ENCODE measurements at places on chromosomes 16 and 17.
A peak's percentile ranks its signal among the peaks of the same experiment; 100 is the strongest.

DNA sequence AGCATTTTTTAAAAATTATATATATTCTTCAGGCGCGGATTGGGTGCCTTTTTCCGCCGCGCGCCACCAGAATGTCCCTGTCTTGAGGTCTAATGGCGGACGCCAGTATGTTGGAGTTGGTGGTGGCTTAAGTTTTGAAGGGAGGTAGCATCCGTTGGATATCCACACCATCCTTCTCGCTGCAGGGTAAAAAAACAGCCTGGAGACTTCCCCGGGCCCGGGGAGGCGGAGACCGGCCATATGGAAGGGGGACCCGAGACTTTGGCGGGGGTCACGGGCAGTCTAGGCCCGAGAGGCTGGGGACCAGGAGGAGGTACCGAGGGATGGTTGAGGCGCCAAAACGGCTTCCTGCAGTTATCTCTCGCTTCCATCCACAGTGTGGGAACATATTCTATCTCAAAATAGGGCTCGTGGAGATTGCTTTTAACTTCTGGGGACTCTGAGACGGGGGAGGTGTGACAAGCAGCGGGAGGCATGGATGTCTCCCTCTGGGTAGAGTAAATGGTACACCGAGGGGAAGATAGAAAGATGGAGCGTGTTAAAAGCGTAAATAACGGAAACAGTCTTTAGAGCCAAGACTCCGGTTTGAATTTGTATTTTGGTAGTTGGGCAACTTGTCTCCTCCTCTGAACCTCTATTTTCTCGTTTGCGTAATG lies at the start of gene SF3B3:
TSS of gene SF3B3 (plus strand) at position 74 of the 656 bp plus-strand sequence. CDS start 2,841 bp downstream, outside the sequence.
- DNase-seq = peak; percentile 71

GRCh38 chr16:30722443-30722842 lies 23.5 kb downstream of the SRCAP start:
- DNase-seq = no peak

GRCh38 chr16:4625560-4626159 lies 1.0 kb downstream of the MGRN1 start:
- no peak for DNase-seq

GRCh38 chr17:54760836-54761235 lies 139.8 kb upstream of the TOM1L1 start:
- DNase-seq = no peak

DNA sequence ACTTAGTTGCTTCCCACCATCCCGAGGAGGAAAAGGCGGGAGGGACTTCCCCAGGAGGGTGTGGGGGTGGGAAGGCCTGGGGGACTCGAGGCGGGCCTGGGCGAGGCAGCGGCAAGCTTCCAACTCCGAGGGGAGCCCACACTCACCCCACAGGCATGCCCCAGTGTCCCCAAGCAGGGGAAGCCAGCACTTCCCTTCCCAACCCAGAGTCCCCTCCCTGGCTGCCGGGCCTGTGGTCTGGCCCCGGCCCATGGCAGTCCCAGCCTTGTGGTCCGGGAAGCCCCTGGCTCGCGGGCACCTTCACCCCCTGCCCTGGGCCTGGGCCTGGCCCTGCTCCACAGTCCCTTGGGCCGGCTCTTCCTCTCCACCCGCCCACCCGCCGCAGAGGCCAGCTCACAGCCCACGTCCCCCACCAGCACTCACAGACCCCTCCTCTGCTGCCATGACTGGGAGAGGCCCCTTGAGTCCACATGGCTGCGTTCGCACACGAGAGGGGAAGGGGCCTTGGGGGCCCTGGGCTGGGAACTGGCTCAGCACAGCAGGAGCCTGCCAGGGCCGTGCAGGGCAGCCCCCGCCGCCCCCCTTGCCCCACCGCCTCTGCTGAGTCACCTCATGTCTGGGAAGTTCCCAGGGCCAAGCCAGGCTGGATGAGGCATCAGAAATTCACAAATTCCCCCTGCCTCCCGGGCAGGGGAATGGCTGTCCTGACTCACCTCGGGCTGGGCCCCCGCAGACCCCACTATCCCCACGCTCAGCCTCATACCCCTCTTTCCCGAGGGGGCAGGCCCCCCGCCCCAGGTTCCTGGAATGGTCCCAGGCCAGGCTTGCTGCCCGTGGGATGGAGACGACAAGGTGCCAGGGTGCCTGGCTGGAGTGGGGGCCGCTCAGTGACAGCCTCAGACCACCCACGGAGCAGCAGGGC lies 27.8 kb downstream of the BAHCC1 start:
- no peak for DNase-seq

DNA sequence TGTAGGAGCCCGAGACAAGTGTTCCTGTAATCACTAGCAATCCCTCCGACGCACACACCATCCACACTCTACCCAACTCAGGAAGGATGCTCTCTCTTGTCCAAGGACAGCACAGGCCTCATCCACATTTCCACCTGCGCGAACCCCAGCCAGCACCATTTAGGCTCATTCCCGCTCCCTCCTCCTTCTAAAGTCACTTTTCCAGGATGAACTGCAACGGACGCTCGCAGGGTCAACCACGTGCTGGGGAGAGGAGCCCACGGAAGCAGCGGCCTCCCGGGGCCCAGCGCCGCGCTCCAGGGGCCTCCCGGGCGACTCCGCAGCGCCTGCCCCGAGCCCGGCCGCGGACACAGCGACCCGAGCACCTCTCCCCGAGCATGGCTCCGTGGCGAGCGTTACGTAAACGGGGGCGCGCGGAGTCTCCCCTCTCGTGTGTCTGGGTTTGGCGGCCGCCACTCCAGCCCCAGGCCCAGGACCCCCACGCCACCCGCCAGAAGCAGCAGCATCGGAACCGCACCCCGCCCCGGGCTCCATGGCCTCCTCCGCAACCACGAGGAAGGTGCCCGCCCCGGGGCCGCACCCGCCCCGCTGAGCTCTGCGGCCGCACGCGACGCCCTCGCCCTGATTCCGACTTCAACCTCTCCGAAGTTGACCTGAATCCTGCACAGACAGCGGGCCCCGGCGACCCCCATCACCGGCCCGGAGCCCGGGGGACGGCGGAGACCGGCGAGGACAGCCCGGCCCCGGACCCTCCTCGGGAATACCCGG lies 668 bp downstream of the USP36 start:
- no peak for DNase-seq

Data from NCI-H1694 (cell line).